ENCODE measurements at places on chromosomes 16 and 17.

GRCh38 chr17:35889241-35889640 lies 9.1 kb upstream of the CCL5 start:
- DNase-seq: no peak

GRCh38 chr17:75557075-75557851 lies 30.3 kb upstream of the MYO15B start:
- DNase-seq: no peak

GRCh38 chr17:7750321-7750821 lies 32.8 kb downstream of the DNAH2 start:
- DNase-seq: peak; percentile 30

- no peak for DNase-seq
Measured at GRCh38 chr16:29809850-29810698, 1.9 kb upstream of the PRRT2 start.

DNA sequence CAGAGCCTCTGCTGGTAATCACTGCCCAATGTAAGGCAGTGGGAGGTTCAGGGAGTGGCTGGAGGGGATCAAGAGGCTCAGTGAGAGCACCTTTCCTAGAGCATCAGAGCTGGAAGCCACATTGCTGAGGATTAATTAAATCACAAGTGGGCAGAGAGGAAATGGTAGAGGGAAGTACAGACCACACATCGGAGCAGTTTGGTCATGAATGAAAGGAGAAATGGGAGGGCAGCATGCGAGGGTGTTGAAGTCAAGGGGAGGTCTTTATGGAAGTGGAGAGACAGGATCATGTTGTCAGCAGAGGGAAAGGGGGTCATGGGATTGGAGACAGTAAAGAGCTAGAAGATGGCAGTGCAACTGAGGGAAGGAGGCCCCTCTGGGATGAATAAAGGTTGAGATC lies 2.3 kb downstream of the CCL17 start:
- DNase-seq: no peak

DNA sequence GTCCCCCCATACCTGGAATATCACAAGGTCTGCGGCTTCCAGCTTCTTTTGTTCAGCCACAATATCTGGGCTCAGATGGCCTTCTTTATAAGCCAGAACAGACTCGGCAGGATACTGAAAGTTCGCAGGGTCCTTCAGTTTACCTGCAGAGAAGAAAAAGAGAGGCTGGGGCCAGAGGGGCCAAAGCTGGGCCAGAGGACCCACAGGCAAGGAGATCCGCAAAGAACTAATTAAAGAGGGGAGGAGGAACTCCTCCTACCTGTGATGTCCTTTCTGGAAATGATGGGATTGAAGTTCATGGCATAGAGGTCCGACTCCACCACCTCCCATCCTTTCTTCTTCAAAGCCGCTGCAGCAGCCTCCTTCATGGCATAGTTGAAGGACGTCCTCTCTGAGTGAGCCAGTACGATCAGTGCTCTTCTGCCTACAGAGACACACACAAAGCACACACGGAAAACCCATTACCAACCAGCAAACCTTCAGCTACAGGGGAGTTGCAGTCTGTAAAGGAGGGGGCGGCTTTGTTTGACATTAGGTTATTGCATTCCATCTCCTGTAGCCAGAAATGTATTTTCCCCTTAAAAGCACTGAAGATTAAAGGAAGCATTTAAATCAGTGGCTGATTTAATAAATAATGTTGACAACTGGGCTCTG lies 8.1 kb downstream of the NQO1 start:
- no peak for DNase-seq

- DNase-seq: no peak
Measured at GRCh38 chr17:82175201-82175600, 37.4 kb downstream of the CCDC57 start.

DNA sequence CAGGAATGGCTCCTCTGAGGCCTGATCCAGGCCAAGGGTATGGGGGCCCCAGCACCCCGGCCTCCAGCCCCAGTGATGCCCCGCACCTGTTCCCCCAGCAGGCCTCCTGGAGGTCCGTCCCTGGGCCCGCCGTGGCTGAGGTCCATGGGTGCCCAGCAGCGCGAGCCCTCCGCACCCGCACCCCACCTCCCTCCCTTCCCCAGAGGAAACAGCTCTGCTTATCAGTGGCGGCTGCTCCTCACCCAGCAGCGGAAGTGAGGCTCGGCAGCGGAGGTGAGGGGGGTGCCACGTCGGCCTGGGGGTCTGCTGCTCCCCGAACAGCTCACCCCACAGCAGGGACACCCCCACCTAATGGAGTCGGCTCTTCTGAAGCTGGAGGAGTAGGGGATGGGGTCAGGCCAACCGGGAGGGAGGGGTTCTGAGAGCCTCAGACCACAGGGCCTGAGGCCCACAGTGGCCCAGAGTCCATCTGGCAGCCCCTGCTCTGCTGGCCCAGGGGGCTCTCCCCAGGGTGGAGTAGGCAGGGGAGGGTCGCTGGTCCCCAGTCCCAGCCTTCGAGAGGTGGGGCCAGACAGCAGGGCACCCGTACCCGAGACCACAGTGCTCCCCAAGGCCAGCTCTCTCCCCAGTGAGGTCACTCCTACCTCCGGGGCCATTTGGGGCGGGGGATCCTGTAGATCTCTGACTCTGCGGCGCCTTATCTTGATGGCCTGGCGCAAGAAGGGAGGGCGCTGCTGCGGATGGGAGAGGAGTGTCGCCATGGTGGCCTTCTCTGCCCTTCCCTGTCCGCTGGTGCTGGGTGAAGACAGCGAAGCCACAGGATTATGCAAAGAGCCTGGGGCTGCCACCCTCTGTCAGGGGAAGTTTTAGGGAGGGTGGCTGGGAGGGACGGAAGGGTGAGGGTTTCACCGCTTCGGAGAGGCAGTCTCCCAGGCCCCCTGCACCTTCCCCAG lies at the start of gene UNC13D:
Gene UNC13D, minus strand, starts transcription at position 828 of the 953 bp plus-strand sequence. Its CDS starts 67 bp downstream, at position 761.
- DNase-seq: no peak

DNA sequence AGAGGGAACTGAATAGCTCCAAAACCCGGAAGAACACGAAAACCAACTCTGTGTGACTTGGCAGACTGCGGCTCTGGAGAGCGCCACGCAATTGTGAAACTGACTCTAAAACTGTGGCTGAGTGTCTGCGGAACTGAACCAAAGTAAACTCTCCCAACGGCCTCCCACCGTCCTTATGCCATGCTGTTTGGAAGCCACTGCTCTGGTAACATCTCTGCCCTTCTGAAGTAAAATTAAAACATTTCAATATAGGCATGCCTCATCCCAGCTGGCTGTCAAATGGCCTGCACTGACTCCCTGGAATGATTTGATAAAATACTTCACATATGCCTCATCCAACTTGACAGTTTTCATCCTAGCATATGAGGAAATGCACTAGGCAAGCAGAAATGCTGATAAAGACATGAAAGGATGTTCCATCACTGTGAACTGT lies 70.2 kb downstream of the PARN start:
- no peak for DNase-seq

DNA sequence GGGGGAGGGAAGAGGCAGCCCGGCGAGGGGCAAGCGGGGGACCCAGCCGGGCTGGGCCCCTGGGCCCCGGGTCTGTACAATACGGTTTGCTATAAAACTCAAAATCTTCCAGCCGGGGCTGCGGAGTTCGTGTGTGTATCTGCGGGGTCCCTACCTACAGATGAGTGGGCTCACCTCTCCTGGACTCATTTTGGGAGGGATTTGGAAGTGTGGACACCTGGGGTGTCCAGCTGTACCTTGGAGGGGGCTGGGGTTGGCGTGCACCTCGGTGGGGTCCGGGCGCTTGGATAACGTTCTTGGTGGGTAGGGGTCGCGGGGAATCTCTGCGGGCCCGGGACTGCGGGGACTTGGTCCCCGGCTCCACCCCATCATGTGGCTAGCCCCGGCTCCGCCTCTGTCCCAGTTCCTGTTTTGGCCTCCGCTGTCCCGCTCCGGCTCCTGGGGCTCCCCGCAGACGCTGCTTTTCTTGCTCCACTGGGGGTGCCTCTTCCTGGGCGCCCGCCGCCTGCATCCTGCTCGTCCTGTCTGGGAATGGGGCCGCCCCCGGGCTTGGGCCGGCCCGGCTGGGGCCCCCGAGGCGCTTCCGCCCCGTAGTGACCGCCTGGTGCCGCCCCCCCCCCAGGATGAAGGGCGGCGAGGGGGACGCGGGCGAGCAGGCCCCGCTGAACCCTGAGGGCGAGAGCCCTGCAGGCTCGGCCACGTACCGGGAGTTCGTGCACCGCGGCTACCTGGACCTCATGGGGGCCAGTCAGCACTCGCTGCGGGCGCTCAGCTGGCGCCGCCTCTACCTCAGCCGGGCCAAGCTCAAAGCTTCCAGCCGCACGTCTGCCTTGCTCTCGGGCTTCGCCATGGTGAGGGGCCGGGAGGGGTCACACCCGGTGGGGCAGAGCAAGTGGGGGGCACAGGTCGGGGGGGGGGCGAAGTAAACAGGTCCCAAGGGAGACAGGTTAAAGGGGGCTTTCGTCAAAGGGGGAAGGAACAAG lies at the start of gene ORAI3:
Gene ORAI3, plus strand, starts transcription at position 402 of the 983 bp plus-strand sequence. Its CDS starts 222 bp downstream, at position 624.
- no peak for DNase-seq

DNA sequence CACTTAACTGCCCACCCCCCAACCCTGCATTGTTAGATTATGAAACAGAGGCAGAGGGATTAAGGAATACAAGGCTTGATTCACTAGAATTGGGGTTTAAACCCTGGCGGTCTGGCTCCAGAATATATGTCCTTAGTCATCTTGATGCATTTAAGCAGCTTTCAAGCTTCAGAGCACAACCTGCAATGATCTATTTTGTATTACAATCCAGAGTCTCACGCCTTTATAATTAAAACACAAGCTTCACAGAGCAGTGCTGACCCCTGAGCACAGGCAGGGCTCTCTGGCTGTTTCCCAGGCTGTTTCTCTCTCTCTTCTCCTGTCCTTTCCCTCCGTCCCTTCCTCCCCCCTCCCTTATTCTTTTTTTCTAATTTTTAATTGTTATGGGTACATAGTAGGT lies 209.1 kb downstream of the SPECC1 start:
- peak; percentile 91 for DNase-seq

All from retinal pigment epithelial cell (primary cell).